ENCODE measurements at places on chromosomes 5 and 9.

DNA sequence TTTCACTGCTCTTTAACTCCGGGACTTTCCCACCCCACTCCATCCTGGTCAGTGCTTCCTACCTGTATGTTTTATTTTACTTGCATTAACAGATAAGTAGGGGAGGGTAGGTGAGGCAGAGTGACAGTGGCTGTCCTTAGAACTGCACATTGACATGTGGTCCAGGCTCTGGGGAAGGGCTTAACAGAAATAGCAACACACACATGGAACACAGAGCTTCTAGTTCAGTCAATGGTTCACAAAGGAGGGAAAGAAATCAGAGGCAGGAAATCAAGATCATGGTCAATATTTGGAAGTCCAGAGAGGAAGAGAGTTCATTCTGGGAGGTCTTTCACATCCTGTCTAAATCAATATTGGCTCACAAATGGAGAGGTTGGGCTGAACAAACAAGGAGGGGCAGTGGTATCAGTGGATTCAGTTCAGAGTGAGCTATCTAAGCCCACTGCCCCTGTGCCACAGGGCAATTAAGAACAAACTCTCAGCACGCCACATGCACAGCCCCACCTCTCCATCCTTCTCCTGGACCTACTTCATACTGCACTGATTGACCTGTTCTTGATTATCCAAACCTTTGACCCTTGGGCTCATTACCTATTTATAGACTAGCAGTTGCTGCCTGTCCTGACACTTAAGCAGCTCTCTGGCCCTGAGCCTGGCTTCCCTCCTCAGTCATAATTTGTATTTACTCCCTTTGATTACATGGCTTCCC is 6.2 kb upstream of the VPS13A start:
- no peak for DNase-seq

GRCh38 chr5:132303589-132303988 is 9.4 kb downstream of the SLC22A4 start:
- no peak for DNase-seq

GRCh38 chr5:113181853-113182490 is 205.4 kb downstream of the DCP2 start:
- DNase-seq = no peak

GRCh38 chr9:13613296-13613695 is 333.8 kb upstream of the MPDZ start:
- DNase-seq = no peak

DNA sequence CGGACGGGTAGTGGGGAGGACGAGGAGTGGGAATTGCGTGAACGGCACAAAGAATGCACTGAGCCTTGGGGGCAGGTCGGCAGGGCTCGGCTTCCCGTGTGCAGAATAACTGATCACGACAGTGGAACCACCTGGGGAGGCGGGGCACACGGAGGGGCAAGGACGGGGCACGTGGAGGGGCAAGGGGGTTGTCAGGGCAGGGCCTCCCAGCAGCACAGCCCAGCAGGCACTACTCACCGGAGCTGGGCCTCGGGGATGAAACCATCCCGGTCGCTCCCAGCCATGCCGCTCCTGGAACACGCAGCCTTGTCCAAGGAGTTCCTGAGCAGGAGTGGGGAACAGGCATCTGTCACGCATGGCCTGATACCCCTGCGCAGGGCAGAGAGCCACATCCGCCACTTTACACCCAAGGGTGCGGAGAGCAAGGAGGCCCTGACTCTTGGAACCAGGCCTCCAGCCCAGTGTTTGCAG is 33.4 kb downstream of the SARDH start:
- DNase-seq = no peak

GRCh38 chr9:87305151-87305550 is 192.5 kb upstream of the DAPK1 start:
- DNase-seq = no peak

DNA sequence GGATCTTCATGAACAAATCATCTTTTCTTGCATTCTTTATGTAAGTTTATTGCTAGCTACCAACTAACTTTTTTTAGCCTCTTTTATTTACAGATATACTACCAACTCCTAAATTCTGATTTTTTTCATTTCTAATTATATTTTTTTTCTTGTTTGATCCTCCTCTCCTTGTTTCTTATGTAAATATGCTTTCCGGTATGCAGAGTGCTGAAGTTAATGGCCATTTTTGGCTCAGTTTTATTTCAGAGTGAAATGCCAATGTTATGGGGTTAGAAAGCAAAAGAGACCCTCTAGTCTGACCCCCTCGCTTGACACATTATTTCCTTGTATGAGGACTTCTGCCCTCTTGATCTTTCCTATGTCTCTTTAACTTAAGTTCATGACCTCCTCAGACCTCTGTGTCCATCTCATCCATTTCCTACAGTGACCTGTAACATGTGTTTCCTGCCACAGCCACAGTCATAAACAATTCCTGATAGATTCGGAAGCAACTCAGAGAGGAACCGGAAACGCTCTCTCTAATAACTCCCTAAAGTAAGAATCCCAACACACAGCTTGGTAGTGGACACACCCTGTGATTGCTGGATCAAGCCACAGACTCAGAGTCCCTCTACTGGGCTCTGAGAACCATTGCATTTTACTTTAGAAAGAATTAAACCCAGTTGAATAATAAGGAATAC is 42.9 kb upstream of the AFAP1L1 start:
- no peak for DNase-seq

- DNase-seq = no peak
These were observed 4.2 kb downstream of the BARX1 start for GRCh38 chr9:93950619-93951601.

GRCh38 chr5:9037048-9037447 is 508.8 kb downstream of the SEMA5A start:
- no peak for DNase-seq

- no peak for DNase-seq
These were observed 493.7 kb upstream of the SGCD start for GRCh38 chr5:155833287-155833686.

- no peak for DNase-seq
These were observed 73.1 kb downstream of the MAST4 start for GRCh38 chr5:66669086-66669861.

- no peak for DNase-seq
These were observed 1.9 kb downstream of the MACROH2A1 start for GRCh38 chr5:135397084-135397483.

GRCh38 chr9:119884438-119884837 is 515.2 kb upstream of the BRINP1 start:
- no peak for DNase-seq

DNA sequence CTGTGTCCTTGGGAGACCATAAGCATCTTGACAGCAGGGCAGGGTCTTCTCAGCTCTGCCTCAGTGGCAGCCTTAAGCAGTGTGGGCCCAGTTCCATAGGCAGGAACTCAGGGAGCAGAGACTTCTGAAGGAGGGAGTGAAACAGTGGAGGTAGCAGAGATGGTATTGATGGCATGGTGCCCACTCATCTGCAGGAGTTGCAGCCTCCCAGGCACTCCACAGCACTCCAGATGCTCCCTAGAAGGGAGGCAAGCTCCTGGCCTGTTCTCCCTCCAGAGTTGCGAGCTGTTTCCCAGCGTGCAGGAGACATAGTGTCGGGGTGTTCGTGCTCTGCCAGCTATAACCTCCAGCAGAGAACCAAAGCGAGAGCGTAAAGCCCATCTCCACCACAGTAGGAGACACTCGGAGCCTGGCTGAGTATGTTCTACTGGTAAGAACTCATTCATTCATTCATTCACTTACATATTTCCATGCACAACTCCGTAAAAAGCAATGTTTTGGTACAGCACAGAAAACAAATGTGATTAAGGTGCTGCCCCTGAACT is 31.4 kb upstream of the UNC5A start:
- no peak for DNase-seq
